ENCODE measurements at places on chromosomes 3 and 15.

GRCh38 chr15:41891226-41891625 is 2.6 kb downstream of the SPTBN5 start:
- DNase-seq = no peak

- DNase-seq = peak; percentile 83
Observed at GRCh38 chr3:184540777-184541681, 20.6 kb upstream of the EPHB3 start.

DNA sequence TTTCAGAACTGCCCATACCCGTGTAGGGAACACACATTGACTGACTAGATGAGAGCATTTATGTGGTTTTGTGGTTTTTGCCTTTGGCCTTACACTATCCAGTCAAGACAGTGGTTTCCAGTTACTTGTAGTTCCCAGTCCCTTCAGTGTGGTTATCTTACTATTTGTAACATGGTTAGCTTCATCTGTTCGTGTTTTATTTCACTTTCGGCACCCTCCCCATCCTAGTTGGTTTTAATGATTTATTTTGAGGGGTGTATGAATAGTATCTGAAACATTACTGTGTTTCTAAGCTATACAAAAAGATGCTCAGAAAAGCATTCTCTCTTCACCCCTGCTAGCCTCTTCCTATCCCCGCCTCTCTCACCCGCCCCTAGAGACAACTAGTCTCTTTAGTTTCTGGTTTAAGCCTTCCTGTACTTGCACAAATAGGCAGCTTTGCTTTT is 14.1 kb downstream of the LYSMD4 start:
- DNase-seq = no peak

- DNase-seq = peak; percentile 7
Observed at GRCh38 chr3:43870844-43871626, 180.3 kb downstream of the ABHD5 start.

- DNase-seq = no peak
Observed at GRCh38 chr3:123078101-123078500, 11.3 kb downstream of the PDIA5 start.

- DNase-seq = no peak
Observed at GRCh38 chr15:56086566-56086965, 93.2 kb upstream of the NEDD4 start.

DNA sequence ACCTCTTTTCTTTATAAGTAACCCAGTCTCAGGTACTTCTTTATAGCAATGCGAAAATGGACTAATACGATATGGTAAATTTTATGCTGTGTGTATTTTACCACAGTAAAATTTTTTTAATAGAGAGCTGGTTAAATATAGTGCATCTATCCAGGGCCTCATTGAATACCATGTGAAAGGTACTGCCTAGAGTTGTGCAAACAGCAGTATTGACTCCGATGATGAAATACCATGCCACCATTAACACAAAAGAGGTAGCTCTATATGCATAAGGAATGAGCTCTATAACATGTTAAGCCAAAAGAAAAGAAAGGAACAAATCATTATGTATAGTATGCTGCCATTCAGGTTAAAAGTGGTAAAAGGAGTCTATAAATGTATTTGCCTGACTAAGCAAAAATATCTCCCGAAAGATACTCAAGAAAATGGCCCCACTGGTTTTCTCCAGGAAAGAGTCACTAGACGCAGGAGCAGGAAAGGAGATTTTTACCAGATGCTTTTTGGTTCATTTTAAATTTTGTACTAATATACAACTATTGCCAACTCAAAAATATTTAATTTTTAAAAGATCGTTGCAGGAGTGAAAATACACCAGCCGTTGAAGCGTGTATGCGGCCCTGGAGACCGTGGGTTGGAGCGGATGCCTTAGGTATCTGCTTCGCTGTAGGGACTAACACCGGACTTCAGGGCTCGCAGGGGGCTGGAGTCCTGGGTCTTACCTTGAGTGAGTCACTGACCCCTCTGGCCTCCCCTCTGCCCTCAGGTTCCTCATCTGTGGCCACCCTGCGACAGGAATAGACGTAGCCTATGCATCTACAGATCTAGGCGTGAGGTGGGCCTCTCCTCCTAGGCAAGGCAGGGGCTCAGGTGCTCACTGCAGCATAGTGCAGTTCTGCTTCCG is 120.1 kb downstream of the CHSY1 start:
- no peak for DNase-seq
